Astrocyte (in vitro differentiated cells and primary cell): ENCODE measurements at places on chromosomes 1 and 21. TPM values are rescaled to one million over a fixed set of nuclear protein-coding genes. Genes with fewer than 3 reads are reported as not detected.

DIO1 gene
- not detected in 2 replicates for total RNA-seq

LRRC38 gene
- total RNA-seq: not detected in 2 replicates

RALGPS2 gene
- 33.6 and 35.4 TPM in 2 replicates for total RNA-seq

- DNase-seq: no peak
- no peaks in the 10 kb centered on the region for H3K4me1 ChIP-seq
- no peaks in the 10 kb centered on the region for H3K27me3 ChIP-seq
- no peak overlapping the region for H3K4me3 ChIP-seq
- no peaks in the 10 kb centered on the region for H3K36me3 ChIP-seq
Observed at GRCh38 chr1:59409549-59409948, 112.7 kb downstream of the FGGY start.

DNA sequence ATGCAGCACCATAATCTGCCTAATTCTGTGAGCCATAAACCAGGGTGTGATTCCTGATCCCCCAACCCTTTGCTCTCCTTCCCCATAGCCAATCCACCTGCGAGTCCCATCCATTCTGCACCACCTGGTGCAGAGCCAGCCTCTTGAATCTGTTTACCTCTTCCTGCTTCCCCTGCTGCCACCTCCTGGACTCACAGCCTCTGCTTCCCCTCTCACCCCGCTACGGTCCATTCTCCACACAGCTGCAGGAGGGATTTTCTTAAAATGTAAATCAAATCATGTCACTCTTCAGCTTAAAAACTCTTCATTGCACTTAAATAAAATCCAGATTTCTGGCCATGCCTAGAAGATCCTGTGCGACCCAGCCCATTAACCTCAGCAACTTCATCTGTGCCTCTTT, 186.7 kb downstream of the FOXD2 start:
- H3K36me3 ChIP-seq: no peaks in the 10 kb centered on the region
- H3K4me3 ChIP-seq: no peak overlapping the region
- no peak overlapping the region for H3K27ac ChIP-seq
- no peak for DNase-seq
- no peaks in the 10 kb centered on the region for H3K4me1 ChIP-seq

PAQR7 gene
- 14.5 and 15.1 TPM in 2 replicates for total RNA-seq

DNA sequence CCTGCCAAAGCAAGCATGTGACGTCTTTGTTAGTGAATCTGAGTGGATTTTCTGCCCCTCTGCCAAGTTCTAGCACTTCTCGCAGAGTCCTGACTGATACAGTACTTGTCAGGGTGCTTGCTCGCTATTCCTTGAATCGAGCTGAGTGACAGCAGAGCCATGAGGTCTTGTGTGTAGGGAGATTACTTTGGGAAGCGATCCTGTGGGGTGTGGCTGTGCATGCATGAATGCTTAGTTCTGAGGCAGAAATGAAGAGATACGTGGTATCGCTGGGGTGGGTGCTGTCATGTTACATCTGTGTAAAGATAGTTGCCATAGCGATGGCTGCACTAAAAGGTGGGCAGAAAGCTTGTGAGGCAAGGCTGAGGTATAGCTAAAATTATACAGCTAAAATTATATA, 19.3 kb upstream of the DNAJC28 start:
- DNase-seq: no peak
- H3K4me3 ChIP-seq: no peak overlapping the region
- H3K27me3 ChIP-seq: no peaks in the 10 kb centered on the region
- peaks cover 35% of the 10 kb centered on the region for H3K36me3 ChIP-seq
- H3K4me1 ChIP-seq: no peaks in the 10 kb centered on the region

- peaks cover 36% of the 10 kb centered on the region for H3K36me3 ChIP-seq
- no peak overlapping the region for H3K4me3 ChIP-seq
- H3K27ac ChIP-seq: no peak overlapping the region
- DNase-seq: no peak
- no peaks in the 10 kb centered on the region for H3K27me3 ChIP-seq
Observed at GRCh38 chr1:204530932-204531331, 14.7 kb downstream of the MDM4 start.

GRCh38 chr1:191504999-191505398, 653.3 kb upstream of the RGS18 start:
- no peak for DNase-seq
- H3K36me3 ChIP-seq: no peaks in the 10 kb centered on the region
- no peaks in the 10 kb centered on the region for H3K4me1 ChIP-seq
- H3K27me3 ChIP-seq: no peaks in the 10 kb centered on the region

GRCh38 chr1:146012703-146013558, 8.6 kb downstream of the HJV start:
- H3K27me3 ChIP-seq: no peaks in the 10 kb centered on the region
- H3K27ac ChIP-seq: no peak overlapping the region
- H3K4me3 ChIP-seq: no peak overlapping the region
- peak; percentile 81 for DNase-seq

TAS1R1 gene
- total RNA-seq: not detected in 2 replicates

DNA sequence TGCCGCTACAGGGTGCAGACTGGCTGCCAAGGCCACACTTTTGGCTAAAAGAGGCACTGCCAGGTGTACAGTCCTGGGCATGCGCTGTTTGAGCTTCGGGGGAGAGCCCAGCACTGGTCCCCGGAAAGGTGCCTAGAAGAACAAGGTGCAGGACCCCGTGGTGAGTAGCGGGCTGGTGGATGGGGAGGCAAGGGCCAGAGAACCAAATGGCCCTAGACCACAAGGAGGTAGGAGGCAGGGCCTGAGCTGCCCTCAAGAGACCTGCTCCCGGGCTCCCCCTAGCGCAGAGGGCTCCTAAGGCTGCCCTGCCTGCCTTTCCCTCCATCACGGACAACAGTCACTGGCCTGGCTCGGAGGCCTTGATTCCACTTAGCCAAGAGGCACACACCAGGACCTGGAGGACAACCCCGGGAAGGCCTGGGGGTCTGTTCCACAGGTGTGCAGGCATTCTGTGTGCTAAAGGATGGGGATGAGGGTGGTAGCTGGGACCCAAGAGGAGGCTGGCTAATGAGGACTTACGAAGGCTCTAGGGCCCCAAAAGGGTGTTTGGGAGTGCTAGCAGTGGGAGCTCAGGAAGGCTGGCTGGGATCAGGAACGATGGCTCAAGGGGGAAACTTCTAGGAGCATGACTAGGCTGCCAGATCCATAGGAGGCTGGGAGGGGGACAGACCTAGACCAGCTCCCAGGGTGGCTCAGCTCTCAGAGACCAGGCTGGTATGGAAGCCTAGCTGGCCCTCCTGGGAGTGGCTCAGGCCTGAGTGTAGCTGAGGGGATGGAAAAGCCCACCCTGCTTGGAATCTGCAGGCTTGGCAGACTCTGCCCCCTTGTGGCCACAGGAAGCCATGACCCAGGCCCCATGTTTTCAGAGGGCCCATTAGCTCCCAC, 742 bp downstream of the ARTN start:
- H3K27ac ChIP-seq: no peak overlapping the region
- no peak for DNase-seq
- H3K27me3 ChIP-seq: no peaks in the 10 kb centered on the region
- H3K4me3 ChIP-seq: no peak overlapping the region
- H3K36me3 ChIP-seq: no peaks in the 10 kb centered on the region

DNA sequence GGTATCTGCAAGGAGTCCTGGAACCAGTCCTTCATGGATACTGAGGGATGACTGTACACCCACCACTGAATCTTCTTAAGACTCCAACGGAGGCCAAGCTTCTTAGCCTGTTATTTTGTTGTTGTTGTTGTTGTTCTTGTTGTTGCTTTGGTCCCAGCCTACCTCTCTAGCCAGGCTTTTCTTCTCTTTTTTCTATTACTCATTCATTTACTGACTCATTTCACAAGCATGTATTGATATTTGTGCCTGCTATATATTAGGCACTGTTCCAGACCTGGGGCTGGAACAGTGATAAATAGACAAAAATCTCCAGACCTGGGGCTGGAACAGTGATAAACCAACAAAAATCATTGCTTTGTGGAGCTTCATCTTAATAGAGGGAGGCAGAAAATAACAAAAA, 20.4 kb downstream of the CENPF start:
- DNase-seq: no peak
- no peaks in the 10 kb centered on the region for H3K4me1 ChIP-seq
- no peaks in the 10 kb centered on the region for H3K27me3 ChIP-seq
- H3K4me3 ChIP-seq: no peak overlapping the region
- H3K27ac ChIP-seq: no peak overlapping the region

AMIGO1 gene
- 1.2 and 1.8 TPM in 2 replicates for total RNA-seq

- H3K27me3 ChIP-seq: peaks cover 3% of the 10 kb centered on the region
- H3K36me3 ChIP-seq: no peaks in the 10 kb centered on the region
- no peak overlapping the region for H3K4me3 ChIP-seq
- H3K4me1 ChIP-seq: peaks cover 15% of the 10 kb centered on the region
Observed at GRCh38 chr21:38929142-38929541, 123.4 kb downstream of the ETS2 start.

- peaks cover 21% of the 10 kb centered on the region for H3K4me1 ChIP-seq
- no peak overlapping the region for H3K27ac ChIP-seq
- no peak overlapping the region for H3K4me3 ChIP-seq
- H3K36me3 ChIP-seq: peaks cover 3% of the 10 kb centered on the region
- H3K27me3 ChIP-seq: no peaks in the 10 kb centered on the region
Observed at GRCh38 chr1:109927356-109927755, 16.7 kb downstream of the CSF1 start.

- no peaks in the 10 kb centered on the region for H3K36me3 ChIP-seq
- H3K27ac ChIP-seq: no peak overlapping the region
- H3K4me3 ChIP-seq: no peak overlapping the region
- no peaks in the 10 kb centered on the region for H3K27me3 ChIP-seq
Observed at GRCh38 chr1:220550811-220551399, 23.0 kb downstream of the MARK1 start.

- H3K4me3 ChIP-seq: no peak overlapping the region
- no peak overlapping the region for H3K27ac ChIP-seq
- peaks cover 8% of the 10 kb centered on the region for H3K36me3 ChIP-seq
- H3K4me1 ChIP-seq: peaks cover 56% of the 10 kb centered on the region
Observed at GRCh38 chr1:205316161-205316566, 5.4 kb downstream of the NUAK2 start.

DNA sequence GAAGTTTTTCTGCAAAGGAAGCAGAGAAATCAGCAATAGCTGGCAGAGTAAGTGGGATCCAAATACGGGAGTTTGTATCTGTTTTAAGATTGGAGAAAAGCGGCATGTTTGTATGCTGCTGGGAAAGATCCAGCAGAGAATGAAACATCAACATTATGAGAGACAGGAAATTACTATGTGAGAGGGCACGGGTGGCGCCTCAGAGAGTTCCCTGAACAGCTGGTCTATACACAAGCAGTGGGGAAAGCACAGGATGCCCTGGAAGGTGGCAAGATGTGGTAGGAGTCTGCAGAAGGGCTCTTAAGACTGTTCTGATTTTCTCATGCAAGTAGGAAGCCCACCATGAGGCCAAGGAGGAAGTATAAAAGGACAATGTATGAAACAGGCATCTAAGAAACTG, 130.4 kb downstream of the RERE start:
- H3K36me3 ChIP-seq: no peaks in the 10 kb centered on the region
- no peak overlapping the region for H3K27ac ChIP-seq
- no peak overlapping the region for H3K4me3 ChIP-seq

AMY2A gene
- not detected in 2 replicates for total RNA-seq

DNA sequence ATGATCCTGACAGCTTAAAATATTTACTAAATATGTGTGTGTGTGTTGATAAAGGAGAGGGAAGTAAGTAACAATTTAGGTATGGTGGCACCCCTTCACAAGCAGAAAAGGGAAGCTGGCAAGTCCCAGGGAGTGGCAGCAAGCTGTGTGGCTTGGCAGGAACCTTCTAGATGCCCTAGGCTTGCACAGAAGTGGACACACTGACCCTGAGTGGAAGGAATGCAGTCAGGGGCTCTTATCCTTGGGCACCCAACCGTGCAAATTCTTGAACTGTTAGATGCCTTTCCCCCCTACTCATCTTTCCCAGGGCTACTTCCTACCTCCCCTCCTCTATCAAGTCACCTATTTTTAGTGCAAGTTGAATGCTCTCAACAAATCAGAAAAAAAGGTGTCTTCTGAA, 18.9 kb downstream of the ACP6 start:
- peaks cover 11% of the 10 kb centered on the region for H3K36me3 ChIP-seq
- DNase-seq: peak; percentile 19
- H3K27me3 ChIP-seq: no peaks in the 10 kb centered on the region
- H3K4me1 ChIP-seq: no peaks in the 10 kb centered on the region

GRCh38 chr1:178536844-178537371, 24.0 kb downstream of the TEX35 start:
- peak overlapping the region; percentile 71 for H3K27ac ChIP-seq
- peak; percentile 98 for DNase-seq
- H3K4me1 ChIP-seq: peaks cover 49% of the 10 kb centered on the region
- H3K36me3 ChIP-seq: no peaks in the 10 kb centered on the region
- peak overlapping the region; percentile 23 for H3K4me3 ChIP-seq

DNA sequence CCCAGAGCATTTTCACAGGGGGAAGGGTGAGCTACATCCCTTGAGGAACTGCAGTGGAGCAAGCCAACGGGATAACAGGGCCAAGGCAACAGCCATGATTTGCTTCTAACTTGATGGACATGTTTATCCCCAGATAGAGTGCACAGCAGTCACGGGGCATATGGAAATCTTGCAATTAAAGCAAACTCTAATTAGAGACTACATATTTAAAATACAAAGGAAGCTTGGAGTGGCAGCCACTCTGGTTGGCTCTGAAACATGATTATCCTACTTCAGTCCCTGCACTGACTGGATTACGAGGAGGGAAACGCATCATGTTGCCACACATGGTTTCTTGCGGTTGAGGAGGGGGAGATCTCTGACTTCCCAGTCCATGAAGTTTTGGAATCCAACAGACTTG, 60.8 kb downstream of the BEND5 start:
- DNase-seq: no peak
- no peaks in the 10 kb centered on the region for H3K4me1 ChIP-seq
- H3K4me3 ChIP-seq: no peak overlapping the region
- no peaks in the 10 kb centered on the region for H3K36me3 ChIP-seq
- H3K27me3 ChIP-seq: no peaks in the 10 kb centered on the region

- no peaks in the 10 kb centered on the region for H3K36me3 ChIP-seq
- H3K27me3 ChIP-seq: no peaks in the 10 kb centered on the region
- peak overlapping the region; percentile 41 for H3K27ac ChIP-seq
- peak; percentile 88 for DNase-seq
Observed at GRCh38 chr1:192826791-192827546, 18.1 kb downstream of the RGS2 start.

- no peak overlapping the region for H3K4me3 ChIP-seq
- no peak for DNase-seq
- H3K4me1 ChIP-seq: no peaks in the 10 kb centered on the region
- H3K27me3 ChIP-seq: no peaks in the 10 kb centered on the region
- H3K27ac ChIP-seq: no peak overlapping the region
Observed at GRCh38 chr1:47962750-47963492, 34.3 kb downstream of the TRABD2B start.

GJA8 gene
- total RNA-seq: not detected in 2 replicates
